ENCODE measurements at places on chromosomes 5 and 9. TPM values are rescaled to one million over a fixed set of nuclear protein-coding genes. Genes with fewer than 3 reads are reported as not detected.

PCDHB5 gene
- 0.36 TPM for total RNA-seq

ZFP37 gene
- 7.8 TPM for total RNA-seq

PCDHGB1 gene
- 8.7 TPM for total RNA-seq

CTXN3 gene
- total RNA-seq = not detected

MINAR2 gene
- total RNA-seq = not detected

PFN3 gene
- total RNA-seq = not detected

IL5 gene
- total RNA-seq = not detected

NPR3 gene
- 1.1 TPM for total RNA-seq

ZNF169 gene
- total RNA-seq = 3.4 TPM

TXNDC15 gene
- total RNA-seq = 106 TPM

SOX30 gene
- total RNA-seq = 0.47 TPM

MCTP1 gene
- total RNA-seq = 5.2 TPM

PIP5K1B gene
- 0.21 TPM for total RNA-seq

GNE gene
- total RNA-seq = 16.2 TPM

ZNF883 gene
- total RNA-seq = 0.36 TPM

IQGAP2 gene
- total RNA-seq = not detected

PPIC gene
- 57.6 TPM for total RNA-seq

TERT gene
- 165 TPM for total RNA-seq

CKMT2 gene
- 1.7 TPM for total RNA-seq

KIAA0825 gene
- total RNA-seq = 2.9 TPM

PCDHA12 gene
- 0.16 TPM for total RNA-seq

SPATA31A3 gene
- total RNA-seq = not detected

DBH gene
- 1.5 TPM for total RNA-seq

CDH9 gene
- total RNA-seq = not detected

ZNF879 gene
- total RNA-seq = 4.8 TPM

SLC6A19 gene
- total RNA-seq = 0.31 TPM

CFAP77 gene
- total RNA-seq = not detected

RORB gene
- not detected for total RNA-seq

CMYA5 gene
- 0.47 TPM for total RNA-seq

WNT8A gene
- total RNA-seq = not detected

STK32A gene
- 5.2 TPM for total RNA-seq

ZNF658 gene
- 5.3 TPM for total RNA-seq

All from myocyte (in vitro differentiated cells).